M059J (cell line): ENCODE measurements at places on chromosomes 1 and 21. TPM values are rescaled to one million over a fixed set of nuclear protein-coding genes. Genes with fewer than 3 reads are reported as not detected.

DNA sequence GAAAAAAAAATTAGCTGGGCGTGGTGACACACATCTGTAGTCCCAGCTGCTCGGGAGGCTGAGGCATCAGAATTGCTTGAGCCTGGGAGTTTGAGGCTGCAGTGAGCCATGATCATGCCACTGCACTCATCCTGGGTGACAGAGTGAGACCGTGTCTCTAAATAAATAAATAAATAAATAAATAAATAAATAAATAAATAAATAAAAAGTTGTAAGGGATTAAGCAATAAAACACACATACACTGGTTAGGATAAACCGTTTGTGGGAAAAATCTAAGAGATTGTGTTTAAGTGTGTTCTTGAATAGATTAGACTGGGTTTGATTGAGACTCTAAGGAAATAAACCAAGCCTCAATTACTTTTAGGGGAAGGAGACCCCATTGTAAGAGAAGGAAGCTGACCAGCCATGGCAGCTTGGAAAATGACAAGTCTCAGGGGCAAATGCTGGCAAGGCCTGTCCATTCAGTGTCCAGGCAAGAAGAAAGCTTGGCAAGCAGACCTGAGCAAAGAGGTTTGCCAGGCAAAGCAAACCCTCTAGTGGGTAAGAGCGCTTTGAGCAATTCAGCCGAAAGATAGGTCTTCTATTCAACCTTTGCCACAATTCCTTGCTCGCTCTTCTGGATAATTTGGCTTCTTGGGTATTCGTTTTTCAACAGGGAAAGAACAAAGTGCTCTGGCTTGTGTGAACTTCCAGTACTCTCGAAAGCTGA is 106.9 kb upstream of the SERBP1 start:
- DNase-seq: no peak

The SPATA17 gene
- total RNA-seq: 0.22 and 0.37 TPM in 2 replicates

GRCh38 chr1:199132006-199132405 is 493.2 kb downstream of the PTPRC start:
- no peak for DNase-seq

The MAP3K21 gene
- total RNA-seq: 3.6 and 7.9 TPM in 2 replicates

- no peak for DNase-seq
These were observed 403 bp upstream of the C1orf122 start for GRCh38 chr1:37807220-37807554.

- no peak for DNase-seq
These were observed 67.0 kb downstream of the SIPA1L2 start for GRCh38 chr1:232562855-232563510.
